Stimulated activated CD4-positive, alpha-beta T cell treated with anti-CD3 and anti-CD28 coated beads, Interleukin-15, amount 100 ng/mL, for 1 hour (primary cell): ENCODE measurements at places on chromosomes 3 and 15.

DNA sequence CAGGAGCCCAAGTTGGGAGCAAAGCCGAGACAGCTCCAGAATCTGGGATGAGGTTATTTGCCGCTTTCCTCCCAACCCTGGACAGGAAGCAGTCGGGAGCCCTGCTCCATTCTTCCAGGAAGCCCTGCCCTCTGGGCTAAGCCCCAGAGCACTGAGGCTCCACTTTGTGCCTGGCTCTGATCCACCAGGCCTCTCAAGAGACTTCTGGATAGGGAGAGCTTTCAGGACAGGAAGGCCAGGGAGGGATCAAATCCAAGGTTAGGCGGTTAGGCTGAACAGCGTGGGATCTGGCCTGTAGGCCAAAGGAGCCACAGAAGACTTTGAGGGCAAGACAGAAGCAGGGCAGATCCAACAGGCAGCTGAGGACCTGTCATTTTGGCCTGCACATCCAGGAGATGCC, 835 bp downstream of the STOML1 start:
- DNase-seq = no peak

DNA sequence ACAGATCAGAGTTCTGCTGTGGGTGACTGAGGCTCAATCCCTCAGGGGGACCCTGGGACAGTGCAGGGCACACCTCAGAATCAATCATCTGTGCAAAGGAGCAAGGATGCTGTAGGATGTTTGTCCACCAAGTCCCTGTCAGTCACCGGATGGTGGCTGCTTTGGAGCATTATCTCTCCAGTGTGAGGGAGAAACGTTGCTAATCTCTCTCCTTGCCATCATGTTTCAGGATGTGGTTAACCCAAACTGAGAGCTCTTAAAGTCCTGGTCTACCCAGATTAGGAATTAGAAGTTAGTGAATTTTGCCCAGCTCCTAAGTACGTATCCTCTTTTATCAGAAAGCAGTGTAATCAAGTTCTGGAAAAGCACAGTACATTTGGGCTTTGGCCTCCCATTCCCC, 26.2 kb upstream of the LRRC3B start:
- no peak for DNase-seq

DNA sequence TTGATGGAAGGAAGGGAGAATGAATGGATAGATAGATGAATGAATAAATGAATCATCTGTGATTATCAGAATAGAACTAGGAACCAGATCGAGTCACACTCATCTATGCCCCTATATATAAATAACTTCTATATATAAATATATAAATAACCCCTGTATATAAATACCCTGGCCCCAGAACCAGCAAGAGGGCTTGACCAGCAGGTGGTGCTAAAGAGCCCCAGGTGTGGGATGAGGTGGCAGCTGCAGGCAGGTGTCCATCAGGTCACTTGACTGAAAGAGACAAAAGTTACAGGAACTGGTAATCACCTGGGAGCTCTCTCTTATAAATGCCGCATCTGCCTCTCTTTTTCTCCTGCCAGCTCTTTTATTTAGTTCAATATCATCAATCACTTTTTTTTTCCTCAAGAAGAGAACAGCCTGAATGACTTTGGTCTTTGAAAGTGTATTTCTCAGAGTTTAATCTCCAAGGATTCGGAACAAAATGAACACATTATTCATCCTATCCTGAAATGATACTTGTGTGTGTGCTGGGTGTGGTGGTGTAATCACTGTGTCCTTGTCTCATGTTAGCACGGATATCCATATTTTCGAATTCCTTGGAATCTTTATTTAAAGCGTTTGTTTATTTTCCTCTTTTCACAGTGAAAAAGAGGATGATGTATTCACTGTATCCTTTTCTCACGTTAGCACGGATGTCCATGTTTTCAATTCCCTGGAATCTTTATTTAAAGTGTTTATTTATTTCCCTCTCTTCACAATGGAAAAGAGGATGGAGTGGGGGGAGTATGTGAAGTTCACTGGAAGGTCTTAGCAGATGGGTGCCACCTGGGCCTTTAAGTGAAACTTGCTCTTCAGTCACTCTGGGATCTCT, 35.4 kb upstream of the ATG7 start:
- peak; percentile 63 for DNase-seq

- DNase-seq = no peak
Measured at GRCh38 chr3:157500232-157500631, 3.0 kb downstream of the VEPH1 start.

GRCh38 chr3:152622811-152623167, 212.1 kb upstream of the P2RY1 start:
- DNase-seq = no peak

DNA sequence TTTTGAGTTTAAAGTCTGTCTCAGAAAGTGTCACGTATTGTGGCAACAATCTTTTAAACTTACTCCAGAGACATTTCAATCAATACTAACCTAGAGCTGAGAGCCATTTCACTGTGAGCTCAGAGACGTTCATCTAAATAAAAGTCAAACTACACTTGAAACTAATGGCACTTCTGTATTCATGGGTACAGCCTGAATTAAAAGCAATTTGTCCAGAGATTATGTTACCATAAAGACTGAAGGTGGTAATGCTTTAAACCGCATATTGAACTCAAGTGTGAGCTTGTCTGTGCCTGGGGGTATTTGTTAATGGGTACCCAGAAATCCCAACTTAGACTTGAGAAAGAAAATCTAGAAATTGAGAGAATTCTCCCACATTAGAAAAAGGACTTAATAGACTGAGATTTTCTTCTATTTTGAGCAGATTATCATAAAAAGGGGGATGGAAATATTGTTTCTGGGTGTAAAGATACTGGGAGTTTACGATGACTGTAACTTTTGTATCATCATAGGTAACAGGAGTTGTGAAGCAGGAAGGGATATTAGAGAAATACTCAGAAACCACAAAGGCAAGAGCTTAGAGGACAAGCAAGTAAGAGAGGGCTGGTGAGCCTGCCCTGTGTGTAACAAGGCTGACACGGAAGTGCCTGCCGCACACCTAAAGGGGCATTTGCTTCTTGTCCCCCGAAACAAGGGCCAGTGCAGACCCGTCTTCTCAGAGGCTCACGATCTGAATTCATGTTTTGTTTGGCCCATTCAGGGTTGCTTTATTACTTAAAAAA, 36.9 kb downstream of the LRIG1 start:
- DNase-seq = no peak

GRCh38 chr3:20022954-20023622, 11.0 kb upstream of the PP2D1 start:
- DNase-seq = no peak

- DNase-seq = no peak
Measured at GRCh38 chr3:156449710-156450574, 105.0 kb downstream of the SSR3 start.

DNA sequence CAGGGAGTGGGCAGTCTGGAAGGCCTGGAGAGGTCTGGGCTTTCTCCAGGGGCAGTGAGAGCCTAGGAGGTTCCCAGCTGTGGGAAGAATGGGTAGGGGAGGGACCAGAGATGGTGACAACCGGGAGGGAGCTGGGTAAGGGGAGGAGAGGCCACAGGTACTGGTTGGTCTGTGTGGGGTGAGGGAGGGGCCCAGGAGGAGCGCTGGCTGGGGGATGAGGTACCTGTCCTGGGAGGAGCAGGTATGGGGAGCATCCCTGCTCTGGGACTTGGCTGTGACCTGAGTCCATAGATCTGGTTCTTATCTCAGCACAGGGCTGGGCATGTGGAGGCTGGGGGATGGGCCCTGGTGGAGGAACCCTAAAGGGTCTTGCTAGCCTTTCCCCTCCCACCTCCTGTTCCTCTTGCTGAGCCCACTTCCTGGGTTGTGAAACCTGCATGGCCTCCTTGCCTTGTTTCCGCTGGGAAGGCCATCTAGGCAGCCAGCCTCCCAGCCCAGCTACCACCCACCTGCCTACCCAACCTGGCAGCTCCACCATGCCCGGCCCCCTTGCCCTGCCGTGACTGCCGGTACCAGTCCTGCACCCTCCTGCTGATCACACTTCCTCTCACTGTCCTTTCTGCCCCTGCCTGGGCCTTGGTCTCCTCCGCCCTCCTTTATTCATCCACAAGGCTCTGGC, 11.0 kb downstream of the PRKCD start:
- no peak for DNase-seq

DNA sequence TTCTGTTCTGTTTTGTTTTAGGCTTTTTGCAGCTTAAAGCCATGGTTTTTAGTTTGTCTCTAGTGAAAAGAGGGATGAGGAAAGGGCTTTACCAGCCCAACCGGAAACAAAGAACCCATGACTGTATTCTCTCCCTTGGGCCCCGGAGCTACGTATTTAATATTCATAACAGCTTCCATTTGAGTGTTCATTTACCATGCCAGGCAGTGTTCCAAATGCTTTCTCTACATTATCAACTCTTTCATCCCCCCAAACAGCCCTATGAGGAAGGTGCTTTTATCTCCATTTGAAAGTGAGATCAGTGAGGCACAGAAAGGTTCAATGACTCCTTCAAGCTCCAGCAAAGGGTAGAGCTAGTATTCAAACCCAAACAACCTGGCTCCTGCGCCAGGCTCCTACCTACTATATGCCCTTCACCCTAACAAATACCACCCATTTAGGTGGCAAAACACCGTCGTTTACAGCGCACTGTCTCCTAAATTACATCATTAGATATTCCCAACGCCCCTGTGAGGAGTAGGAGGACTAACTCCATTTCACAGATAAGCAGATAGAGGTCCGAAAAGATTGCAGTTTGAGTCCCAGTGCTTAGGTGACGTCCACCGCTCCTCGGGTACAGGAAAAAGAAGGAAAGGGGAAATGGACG, 27.9 kb downstream of the GTPBP8 start:
- DNase-seq = no peak
